Pulmonary artery endothelial cell (primary cell): ENCODE measurements at places on chromosomes 6 and 20.
A peak's percentile ranks its signal among the peaks of the same experiment; 100 is the strongest.

- DNase-seq, result no peak
These were observed 67.3 kb downstream of the ZNF292 start for GRCh38 chr6:87222676-87223075.

- no peak for DNase-seq
These were observed 141.5 kb downstream of the OR2B2 start for GRCh38 chr6:27770724-27771123.

- no peak for DNase-seq
These were observed 469.3 kb upstream of the MAN1A1 start for GRCh38 chr6:119818876-119819275.

DNA sequence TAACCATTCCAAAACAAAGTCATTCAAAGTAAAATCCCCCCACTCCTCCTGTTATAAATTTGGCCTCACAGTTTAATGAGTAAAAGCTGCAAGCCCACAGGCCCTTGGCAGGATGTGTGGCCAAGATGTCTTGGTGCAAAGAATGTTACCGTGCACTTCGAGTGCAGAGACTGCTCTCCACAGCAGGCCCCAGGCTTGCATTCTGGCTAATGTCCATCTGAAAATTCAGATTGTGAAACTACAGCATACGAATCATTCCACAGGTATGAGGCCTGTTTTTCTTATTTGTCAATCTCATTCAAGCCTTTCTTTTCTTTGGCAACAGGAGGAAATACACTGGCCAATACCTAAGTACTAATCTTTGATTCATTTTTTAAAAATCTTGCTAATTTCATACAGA is 7.1 kb downstream of the RPS6KA2 start:
- no peak for DNase-seq

DNA sequence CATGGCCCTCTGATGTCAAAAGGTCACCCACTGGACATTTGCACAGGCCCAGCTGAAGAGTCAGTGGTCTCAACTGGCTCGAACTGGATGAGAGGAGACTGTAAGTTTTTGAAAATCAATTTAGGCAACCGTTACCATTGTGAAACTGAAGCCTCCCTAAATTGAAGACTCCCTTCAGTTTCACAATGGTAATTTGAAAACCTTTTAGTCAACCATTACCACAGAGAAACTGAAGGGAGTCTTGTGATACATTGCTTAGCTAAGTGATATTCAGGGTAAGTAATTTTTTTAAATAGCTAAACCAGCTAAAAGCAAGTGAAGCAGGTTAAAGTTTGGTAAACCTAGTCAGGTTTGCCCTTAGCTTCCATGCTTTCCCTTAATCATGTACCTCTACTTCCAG is 197.3 kb upstream of the NT5E start:
- DNase-seq, result no peak

- DNase-seq, result no peak
These were observed 150.1 kb upstream of the STXBP5 start for GRCh38 chr6:147054158-147054557.

GRCh38 chr20:59775687-59776055 is 157.8 kb downstream of the SYCP2 start:
- DNase-seq, result no peak

GRCh38 chr6:112409311-112409710 is 62.2 kb downstream of the RFPL4B start:
- DNase-seq, result no peak

GRCh38 chr20:20499439-20499838 is 131.5 kb downstream of the INSM1 start:
- DNase-seq, result no peak

DNA sequence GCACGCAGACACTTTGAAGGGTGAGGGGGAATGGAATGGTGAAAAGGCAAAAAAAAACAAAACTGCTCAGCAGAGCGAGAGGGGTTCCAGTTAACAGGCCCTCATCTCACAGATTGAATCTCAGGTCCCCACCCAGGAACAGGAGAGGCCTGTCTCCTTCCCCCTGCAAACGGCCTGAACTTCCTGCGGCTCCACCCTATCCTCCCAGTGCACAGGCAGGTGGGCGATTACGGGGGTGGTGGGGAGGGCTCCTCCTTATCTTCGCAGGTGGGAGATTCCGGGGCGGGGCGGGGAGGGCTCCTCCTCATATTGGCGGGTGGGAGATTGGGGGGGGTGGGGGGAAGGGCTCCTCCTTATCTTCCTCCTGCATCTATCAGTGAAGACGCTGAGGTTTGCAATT is 129.0 kb downstream of the SOX4 start:
- DNase-seq, result no peak

- DNase-seq, result no peak
These were observed 34.5 kb upstream of the MPC1 start for GRCh38 chr6:166417285-166417691.

- DNase-seq, result peak; percentile 73
These were observed 46.9 kb upstream of the CD93 start for GRCh38 chr20:23132930-23133559.

DNA sequence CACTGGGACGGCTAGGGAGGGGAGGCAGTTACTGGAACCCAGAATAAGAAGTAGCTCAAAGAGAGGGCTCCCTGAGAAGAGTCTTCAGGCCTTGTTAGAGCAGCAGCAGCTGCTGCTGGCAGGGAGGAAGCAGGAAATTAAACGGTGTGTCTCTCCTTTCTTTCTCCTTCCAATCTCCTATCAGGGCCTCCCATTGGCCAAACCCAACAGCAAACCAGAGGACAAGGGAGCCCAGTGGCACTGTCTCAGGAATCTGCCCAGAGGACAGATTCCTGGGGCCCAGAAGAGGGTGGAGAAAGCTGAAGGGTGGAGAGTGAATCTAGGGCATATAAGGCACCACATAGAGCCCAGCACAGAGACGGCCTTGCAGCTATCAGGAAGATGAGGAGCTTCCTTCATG is 10.2 kb downstream of the BTN3A1 start:
- no peak for DNase-seq

- no peak for DNase-seq
These were observed 972 bp downstream of the RNF8 start for GRCh38 chr6:37354526-37355384.

DNA sequence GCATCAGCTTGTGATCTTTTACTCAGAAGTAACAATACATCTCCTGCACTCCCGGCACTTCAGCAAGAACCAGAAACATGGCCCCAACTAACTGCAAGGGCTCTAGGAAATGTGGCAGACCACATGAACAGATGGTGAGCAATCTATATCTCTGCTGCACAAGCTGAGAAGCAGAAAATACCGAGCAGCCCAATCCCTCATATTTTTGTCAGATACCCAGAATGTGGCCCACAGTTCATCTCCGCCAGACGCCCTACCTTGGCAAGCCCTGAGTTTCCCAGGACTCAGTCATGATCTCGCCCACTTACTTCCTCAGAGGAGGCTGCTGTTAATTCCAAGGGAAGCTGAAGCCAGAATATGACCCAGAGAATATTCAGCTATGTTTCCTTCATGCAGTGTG is 63.1 kb upstream of the PHACTR1 start:
- no peak for DNase-seq

- peak; percentile 45 for DNase-seq
These were observed 1.1 kb upstream of the TPD52L2 start for GRCh38 chr20:63863798-63864544.

- DNase-seq, result no peak
These were observed 60.3 kb downstream of the RGS17 start for GRCh38 chr6:153070756-153071155.

- DNase-seq, result no peak
These were observed 558.9 kb downstream of the PKHD1 start for GRCh38 chr6:51528556-51528955.

DNA sequence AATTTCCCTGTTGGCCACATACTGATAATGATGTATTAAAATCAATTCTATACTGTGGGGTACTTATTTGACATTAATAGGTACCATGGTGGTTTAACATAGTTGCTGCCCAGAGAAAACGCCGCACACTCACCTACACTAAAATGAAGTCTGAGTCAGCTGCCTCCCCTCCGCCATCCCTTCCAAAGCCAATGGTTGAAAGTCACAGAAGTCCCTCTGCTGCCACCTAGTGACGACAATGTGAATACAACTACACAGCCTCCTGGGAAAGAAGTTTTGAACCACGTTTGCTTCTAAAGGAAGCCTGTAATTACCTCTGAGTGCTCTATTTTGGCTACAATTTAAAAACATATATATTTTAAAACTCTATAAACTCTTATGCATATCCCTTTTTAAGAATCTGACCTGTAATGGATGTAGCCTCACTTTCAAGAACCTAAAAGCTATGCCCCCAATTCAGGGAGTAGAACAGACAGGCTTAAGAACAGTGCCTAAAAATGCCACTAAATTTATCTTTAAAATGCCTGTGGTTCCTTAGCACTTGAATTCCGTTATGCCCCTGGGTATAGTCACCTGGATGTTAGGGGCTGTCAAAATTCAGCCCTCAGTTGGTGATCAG is 20.6 kb upstream of the ECI2 start:
- peak; percentile 49 for DNase-seq

- no peak for DNase-seq
These were observed 42.0 kb downstream of the CDS2 start for GRCh38 chr20:5168651-5169396.

DNA sequence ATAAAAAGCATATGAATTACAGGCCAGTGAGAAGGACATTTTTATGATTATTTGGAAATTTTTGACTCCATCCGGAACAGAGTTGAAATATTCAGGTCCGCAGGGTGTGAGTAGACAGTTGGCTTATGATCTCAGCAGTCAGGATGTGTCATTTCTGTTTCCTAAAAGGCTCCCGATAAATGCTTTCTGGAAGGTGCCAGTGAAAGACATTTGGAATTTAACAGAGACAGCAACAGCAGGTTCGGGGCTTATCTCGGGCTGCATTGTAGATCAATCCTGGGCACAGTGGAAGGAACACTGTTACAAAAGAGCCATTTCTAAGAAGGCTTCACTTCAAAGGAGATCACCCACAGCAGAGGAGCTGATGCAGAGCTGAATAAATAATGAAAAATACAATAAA is 934.4 kb downstream of the KIF16B start:
- DNase-seq, result no peak

- DNase-seq, result no peak
These were observed 129.4 kb downstream of the CDH26 start for GRCh38 chr20:60087563-60088105.

GRCh38 chr20:32343439-32343838 is 14.7 kb upstream of the ASXL1 start:
- no peak for DNase-seq

DNA sequence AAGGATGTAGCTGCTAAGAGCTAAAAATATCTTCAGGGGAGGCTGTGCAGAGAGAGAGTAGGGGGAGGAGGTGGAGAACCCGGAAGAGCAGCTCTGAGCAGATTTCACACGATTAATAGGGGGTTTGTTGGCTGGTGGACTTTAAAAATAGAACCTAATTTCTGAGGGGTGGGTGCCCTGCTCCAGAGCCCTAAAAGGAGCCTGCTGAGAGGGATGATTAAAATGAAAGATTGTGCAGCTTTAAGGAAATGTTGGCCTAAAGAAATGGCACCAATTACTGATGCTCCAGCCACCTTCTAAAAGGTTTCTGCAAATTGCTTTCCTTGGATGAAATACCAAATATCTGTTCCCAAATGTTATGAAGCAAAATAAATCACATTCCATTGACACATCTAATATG is 202.8 kb upstream of the BTBD3 start:
- no peak for DNase-seq

- peak; percentile 69 for DNase-seq
These were observed 78.3 kb downstream of the CD109 start for GRCh38 chr6:73774311-73774774.

DNA sequence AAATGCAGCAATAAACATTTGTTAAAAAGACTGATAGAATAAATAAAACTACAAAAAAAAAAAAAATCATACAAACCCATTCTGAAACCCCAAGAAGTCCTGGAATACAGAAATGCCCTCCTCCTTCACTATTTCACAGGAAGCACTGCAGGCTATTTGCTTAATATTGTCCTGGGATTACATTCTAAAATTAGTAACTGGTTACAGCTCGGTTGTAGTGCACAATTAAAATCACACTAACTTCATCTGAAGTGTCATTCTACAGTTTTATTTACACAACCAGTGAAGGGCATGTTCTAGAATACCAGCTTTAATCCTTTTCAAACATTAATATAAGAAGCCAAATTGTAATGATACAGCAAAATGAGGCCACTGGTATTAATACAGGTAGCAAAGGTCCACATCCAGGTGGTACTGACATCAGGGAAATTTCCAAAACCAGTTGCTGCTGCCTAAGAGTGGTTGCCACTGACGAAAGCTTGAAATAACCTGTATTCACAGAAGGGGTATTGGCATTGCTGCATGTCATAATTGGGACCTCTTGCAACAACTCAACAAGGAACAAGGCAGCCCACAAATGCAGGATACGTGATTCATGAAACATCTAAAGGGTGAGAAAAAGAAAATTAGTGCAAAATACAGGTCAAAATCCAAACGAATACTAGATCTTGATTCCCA is 26.9 kb downstream of the AKIRIN2 start:
- no peak for DNase-seq

GRCh38 chr6:163260111-163260895 is 154.2 kb upstream of the QKI start:
- DNase-seq, result no peak

DNA sequence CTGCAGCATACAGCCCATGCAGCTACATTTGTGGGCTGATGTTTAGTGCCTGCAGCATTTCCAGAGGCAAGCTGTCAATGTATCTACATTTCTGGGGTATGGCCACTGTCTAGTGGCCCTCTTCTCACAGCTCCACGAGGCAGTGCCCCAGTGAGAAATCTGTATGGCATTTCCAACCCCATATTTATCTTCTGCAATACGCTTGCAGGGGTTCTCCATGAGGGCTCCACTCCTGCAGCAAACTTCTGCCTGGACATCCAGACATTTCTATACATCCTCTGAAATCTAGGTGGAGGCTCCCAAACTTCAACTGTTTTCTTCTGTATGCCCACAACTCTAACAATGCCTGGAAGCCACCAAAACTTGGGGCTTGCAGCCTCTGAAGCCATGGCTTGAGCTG is 502.3 kb downstream of the C6orf118 start:
- no peak for DNase-seq

DNA sequence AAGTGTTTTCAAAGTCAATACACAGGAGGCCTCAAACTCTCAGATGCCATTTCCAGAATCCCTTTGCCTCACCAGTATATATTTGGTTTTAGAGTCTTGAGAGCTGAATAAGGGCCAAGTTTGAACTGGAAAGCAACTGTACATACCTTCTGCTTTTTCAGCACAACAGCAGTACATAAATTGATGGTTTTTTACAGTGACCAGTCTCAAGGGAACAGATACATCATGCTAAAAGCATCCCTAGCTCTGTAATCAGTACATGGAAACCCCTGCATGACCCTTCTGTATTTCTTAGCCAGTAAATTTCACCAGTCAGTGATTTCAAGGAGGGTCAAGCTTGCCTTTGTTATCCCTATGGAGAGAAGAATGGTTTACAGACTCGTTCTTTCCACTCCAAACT is 40.6 kb upstream of the ECHDC1 start:
- DNase-seq, result no peak
